ENCODE measurements at places on chromosomes 12 and 14.

- DNase-seq = no peak
These were observed 8.4 kb downstream of the TSPAN9 start for GRCh38 chr12:3085341-3086139.

DNA sequence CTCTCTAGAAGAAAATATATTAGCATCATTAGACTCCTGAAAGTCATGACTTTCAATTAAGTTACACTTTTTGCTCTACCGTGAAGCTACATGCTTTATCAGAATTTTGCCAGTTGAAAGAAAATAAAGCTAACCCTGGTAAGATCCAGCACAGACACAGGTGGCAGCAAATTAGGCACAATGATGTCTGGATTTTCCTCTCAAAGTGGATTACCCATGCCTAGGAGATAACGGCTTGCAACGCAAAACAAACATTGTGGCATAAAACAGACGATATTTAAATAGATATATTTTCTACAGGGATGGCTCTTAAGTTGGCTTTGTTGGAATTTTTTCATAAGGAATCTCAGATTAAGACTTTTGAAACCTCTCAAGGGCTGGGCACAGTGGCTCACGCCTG, 33.4 kb downstream of the BCAT1 start:
- DNase-seq = no peak

DNA sequence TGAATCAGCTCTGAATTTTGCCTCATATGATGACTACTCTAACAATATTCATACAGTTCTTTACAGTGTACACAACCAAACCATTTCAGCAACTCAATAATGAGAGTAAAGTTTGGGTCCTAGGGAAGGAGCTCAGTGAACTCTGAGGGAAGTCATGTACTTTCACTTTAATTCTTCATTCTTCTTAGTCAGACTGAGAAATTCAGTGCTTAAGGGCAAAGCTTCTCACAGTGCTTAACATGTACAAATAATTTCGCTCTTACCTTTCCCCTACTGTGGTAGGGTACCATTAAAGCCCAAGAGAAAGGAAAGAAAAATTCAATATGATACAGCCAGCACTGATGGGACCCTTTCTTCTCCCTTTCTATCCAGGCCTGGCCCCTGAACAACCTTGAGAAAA, 435.0 kb downstream of the NELL2 start:
- DNase-seq = no peak

- no peak for DNase-seq
These were observed 5.5 kb upstream of the RNASE1 start for GRCh38 chr14:20808162-20808483.

GRCh38 chr14:96267336-96267735, 11.3 kb downstream of the BDKRB1 start:
- no peak for DNase-seq

GRCh38 chr12:88299567-88300101, 157.5 kb downstream of the TMTC3 start:
- peak; percentile 19 for DNase-seq
